CD4-positive, alpha-beta T cell (primary cell): ENCODE measurements at places on chromosomes 2 and 18. TPM values are rescaled to one million over a fixed set of nuclear protein-coding genes. Genes with fewer than 3 reads are reported as not detected.

GRCh38 chr2:225064928-225065327, 22.7 kb upstream of the DOCK10 start:
- H3K27ac ChIP-seq, result no peak overlapping the region
- H3K4me3 ChIP-seq, result no peak overlapping the region
- H3K36me3 ChIP-seq, result no peaks in the 10 kb centered on the region
- no peaks in the 10 kb centered on the region for H3K27me3 ChIP-seq
- no peak for DNase-seq
- peaks cover 7% of the 10 kb centered on the region for H3K4me1 ChIP-seq

DNA sequence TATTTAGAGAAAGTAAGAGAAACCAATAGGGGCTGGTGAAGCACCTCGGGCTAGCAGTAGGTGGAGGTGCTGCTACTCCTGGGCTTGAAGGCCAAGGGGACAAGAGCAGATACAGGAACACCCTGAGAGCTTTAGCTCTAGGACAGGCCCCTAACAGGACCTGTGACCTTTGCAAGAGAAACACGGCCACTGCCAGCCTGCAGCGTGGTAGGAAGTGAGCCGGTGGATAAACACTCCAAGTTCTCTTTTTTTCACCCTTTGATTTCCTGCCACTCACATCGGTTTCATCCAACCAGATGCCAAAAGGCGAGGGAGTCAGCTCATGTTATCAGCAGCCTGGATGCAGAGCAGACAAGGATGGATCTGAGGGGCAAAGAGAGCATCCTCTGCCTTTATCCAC, 66.8 kb upstream of the SPRED2 start:
- no peaks in the 10 kb centered on the region for H3K27me3 ChIP-seq
- no peak for DNase-seq
- no peak overlapping the region for H3K27ac ChIP-seq
- H3K4me3 ChIP-seq, result no peak overlapping the region

RELCH gene
- 39.6 TPM for total RNA-seq

- H3K36me3 ChIP-seq, result no peaks in the 10 kb centered on the region
- no peak overlapping the region for H3K4me3 ChIP-seq
- no peak overlapping the region for H3K27ac ChIP-seq
- H3K4me1 ChIP-seq, result no peaks in the 10 kb centered on the region
Measured at GRCh38 chr18:25895518-25895917, 194.9 kb downstream of the SS18 start.

HDAC4 gene
- 45.3 TPM for total RNA-seq

RTP5 gene
- 0.36 TPM for total RNA-seq
